ENCODE measurements at places on chromosomes 3 and 15.

GRCh38 chr3:43726521-43726920, 35.8 kb downstream of the ABHD5 start:
- DNase-seq: no peak

GRCh38 chr3:54180921-54181320, 58.6 kb downstream of the CACNA2D3 start:
- no peak for DNase-seq

GRCh38 chr3:154040283-154040682, 80.9 kb upstream of the ARHGEF26 start:
- no peak for DNase-seq

- no peak for DNase-seq
Observed at GRCh38 chr15:30030345-30030744, 52.4 kb upstream of the GOLGA8J start.

DNA sequence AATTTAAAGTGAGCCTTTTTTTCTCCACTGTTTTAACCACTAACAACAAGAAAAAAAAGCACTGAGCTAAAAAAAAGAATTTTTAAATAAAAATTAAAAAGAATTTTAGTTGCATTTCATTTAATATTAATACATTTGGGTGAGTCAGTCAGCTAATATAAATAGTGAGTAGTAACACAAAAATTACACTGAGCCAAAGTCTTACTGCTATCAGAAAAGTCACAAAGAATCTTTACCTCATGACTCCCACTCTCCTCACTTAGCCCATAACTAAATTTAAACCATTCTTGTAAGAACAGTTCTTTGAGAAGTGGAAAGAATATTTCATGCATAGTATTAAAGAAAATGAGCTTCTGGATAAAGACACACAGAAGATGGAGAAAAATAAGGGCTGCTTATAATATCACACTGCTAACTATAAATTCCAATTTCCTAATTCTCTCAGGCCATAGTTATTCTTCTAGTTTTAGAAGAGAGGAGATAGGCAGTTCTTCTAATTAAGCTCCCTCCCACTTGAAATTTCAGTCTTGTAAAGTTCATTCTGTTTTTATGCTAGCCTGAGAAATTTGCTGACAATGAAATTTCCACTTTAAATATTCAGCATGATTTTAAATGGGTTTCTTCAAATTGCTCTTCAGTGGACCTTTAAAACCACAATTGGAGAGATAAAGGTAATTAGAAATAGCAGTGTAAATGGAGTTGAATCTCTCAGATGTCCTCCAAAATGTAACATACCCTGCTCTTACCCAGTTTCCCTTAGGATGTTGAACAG, 17.6 kb downstream of the SHQ1 start:
- DNase-seq: no peak

- DNase-seq: no peak
Observed at GRCh38 chr3:126436826-126437717, 38.6 kb downstream of the ZXDC start.

- DNase-seq: no peak
Observed at GRCh38 chr3:71052716-71053115, 530.8 kb downstream of the FOXP1 start.
